ENCODE measurements at places on chromosomes 4 and X. TPM values are rescaled to one million over a fixed set of nuclear protein-coding genes. Genes with fewer than 3 reads are reported as not detected.
A peak's percentile ranks its signal among the peaks of the same experiment; 100 is the strongest.

Gene CLCN4
- 7.0 TPM for total RNA-seq

Gene RHOH
- not detected for total RNA-seq

DNA sequence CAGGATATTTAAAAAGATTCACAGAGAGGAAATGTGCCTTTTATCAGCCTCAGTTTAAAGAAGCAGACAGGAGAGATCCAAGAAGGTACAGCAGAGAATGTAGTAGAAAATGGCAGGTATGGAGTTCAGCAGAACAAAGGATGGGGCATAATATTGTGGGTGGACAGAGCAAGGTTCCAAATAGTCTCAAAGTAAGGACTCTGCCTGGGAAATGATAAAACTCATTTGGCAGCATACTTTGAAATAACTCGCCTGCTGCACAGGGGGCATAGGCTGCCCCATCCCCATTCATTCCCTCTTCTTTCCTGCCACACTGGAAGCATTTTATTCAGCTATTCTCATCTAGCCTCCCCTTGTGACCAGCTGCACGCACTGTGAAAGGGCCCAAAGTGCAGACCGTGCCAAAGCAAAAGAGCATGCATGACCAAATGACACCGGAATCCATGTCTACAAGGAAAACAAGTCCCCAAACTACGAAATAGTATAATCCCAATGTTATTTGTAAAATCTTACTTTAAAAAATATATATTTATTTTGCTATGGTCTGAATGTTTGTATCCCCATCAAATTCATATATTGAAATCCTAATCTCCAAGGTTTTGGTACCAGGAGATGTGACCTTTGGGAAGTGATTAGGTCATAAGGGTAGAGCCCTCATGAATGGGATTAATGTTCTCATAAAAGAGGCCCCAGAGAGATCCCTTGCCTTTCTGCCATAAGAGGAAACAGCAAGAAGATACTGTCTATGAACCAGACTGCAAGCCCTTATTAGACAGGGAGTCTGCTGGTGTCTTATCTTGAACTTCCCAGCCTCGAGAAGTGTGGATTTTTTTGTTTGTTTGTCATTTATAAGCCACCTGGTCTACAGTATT is 77.4 kb upstream of the PRSS48 start:
- DNase-seq: no peak

DNA sequence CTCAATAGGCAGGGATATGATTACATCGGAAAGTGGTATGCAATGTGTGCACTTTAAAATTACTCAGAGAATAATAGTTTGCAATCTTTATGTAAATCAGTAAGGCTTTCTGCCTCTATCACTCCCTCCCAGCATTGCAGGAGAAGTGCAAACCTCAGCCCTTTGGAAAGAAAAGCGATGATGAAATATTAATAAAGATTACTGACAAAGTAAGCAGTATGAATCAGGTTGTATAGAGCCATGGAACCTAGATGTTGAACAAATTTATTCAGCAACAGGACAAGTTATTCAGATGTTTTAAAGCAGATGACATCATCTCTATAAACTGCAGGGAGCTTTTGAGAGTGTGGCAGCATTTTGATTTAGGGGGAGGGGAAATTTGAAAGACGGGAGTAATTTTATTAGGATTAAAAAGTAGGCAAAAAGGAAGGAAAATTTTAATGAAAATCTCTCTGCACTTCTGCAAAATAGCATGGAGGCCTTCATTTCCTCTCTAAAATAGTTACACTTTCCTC is 631.7 kb upstream of the GRIA3 start:
- peak; percentile 18 for DNase-seq

DNA sequence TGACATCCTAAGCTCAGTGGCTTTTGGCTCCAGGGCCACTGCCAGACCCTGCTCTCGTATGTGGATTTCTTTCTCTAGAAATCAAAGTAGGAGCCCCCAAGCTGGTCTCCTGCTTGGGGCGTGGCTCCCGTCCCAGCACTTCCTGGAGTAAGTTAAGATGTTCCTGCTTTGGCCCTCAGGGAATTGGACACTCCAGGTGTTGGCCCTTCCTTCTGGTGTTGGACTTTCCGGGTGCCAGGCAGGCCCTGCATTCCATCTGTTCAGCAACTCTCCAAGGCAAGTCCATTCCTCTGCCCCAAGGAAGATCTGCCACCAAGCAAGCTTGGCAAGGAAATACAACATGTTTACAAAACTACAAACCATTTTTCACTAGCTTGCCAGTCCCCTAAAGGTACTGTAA is 22.1 kb upstream of the GPC4 start:
- no peak for DNase-seq

DNA sequence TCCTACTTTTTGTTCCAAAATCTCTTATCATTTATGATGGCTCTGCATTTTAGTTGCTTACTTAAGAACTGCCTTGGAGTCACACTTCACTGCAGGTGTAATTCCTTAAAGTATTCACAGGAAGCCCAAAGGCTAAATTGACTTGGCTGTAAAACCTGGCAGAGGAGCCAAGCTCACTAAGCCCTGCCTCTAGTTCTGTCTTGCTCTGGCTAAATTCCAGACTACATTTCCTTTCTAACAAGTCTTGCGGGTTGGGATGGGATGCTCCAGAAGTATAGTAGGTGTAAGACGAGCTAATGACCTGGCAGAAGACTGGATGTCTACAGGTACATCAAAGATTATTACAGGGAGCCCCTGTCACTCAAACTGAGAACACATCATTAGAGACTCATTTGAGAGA is 924.0 kb upstream of the INTU start:
- peak; percentile 84 for DNase-seq

DNA sequence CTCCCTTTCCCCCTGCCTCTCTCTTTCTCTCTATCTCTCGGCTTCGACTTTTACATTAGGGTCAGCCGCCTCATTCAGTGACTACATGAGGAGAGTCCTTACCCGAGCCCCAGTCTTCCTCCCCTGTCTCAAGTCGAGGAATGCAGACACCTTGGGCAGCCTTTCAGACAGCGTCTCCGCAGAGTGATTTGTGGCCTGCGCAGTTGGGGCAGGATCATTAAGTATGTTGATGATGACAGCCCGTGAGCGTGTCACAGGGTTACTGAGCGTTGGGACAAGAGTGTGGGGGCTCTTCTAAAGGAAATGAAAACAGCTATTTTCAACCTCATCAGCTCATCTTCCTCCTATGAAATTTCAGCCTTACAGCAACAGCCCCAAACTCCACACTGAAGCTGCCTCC is 312.1 kb upstream of the GATB start:
- DNase-seq: no peak

- DNase-seq: no peak
These were observed 826.0 kb downstream of the RAB28 start for GRCh38 chr4:12658146-12658545.

DNA sequence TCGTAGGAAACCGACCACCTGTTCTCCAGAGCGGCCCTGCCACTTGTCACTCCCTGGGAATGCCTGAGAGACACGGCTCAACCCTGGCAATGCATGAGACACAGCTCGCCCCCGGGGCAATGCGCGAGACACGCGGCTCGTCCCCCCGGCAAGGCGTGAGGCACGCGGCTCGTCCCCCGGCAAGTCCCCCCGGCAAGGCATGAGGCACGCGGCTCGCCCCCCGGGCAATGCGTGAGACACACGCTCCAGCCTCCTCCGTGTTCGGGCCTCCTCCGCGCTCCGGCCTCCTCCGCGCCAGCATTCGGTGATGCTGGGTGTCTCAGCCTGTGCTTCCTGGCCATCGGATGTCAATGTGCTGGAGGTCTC is 27.5 kb upstream of the CPLX1 start:
- DNase-seq: no peak

DNA sequence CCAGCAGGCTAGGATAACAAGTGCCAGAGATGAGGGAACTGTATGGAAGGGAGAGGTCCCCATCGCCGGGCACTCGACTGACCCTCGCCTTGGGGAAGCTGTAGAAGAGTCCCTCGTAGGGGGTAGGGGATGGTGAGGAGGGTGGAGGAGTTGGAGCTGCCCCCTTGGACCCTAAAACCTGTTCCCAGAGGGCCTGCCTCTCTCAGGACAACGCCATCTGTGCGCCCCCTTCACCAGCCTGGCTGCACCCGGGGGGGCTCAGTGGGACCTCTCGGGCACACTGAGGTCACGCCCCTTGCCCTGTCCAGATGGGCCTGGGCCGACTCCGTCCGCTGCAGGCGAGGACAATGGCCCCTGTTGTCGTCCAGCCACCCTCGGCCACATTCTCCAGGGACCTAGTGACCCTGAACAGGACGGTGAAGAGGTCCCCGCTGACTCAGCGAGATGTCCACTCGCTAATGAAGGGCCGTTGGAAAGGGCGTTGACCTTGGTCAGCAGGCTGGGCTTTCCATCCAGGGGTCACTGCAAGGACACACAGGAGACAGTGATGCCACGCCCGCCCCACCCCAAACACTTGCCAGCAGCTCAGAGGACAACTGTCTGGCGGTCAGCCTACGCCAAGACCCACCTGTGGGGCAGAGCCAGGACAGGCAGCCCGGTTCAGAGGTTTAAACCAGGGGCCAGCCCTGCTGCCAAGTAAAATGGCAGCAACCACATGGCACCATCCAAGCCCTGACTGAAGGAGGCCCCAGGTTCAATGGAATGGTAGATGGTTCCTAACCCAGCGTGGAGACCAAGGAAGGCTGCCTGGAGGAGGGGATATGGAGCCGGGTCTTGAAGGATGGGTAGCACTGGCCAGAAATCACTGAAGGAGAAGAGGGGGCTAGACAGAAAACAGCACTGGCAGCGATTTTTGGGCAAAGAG is 51.2 kb downstream of the HMX1 start:
- no peak for DNase-seq
